ENCODE measurements at places on chromosomes 12 and 14.
A peak's percentile ranks its signal among the peaks of the same experiment; 100 is the strongest.

DNA sequence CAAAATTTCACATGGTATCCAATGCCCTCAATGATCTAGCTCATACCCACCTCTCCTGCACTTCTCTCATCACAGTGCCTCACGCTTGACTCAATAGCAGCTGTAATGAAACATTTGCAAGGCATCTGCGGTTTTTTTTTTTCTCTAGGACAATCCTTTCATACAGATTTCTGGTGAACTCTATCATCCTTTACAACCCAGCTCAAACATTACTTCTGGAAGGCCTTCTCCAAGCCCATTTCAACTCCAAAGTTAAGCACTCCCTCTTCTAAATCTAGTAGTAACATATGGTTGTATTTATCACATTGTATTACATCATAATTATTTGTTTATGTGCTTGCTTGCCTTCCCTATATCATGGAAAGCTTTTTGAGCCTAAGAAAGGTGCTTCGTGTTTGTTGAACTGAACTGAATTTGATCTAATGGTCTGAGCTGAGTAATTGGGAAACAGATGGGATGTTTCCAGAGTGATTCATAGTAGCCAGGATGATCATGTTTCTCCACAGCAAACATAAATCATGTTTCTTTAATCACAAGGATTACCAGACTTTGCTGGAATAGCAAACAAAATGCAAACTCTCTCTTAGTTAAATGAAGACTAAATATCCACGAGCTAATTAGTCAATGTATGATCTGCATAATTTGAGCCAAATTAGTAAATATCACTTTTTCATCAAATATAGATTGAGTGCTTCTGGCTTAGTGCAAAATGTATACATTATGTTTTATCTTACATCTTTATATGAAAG is 14.3 kb downstream of the CFL2 start:
- DNase-seq, result peak; percentile 82

- no peak for DNase-seq
These were observed 213.2 kb downstream of the C12orf50 start for GRCh38 chr12:87815771-87816585.

- no peak for DNase-seq
These were observed 160.2 kb upstream of the LMNTD1 start for GRCh38 chr12:25713264-25713663.

DNA sequence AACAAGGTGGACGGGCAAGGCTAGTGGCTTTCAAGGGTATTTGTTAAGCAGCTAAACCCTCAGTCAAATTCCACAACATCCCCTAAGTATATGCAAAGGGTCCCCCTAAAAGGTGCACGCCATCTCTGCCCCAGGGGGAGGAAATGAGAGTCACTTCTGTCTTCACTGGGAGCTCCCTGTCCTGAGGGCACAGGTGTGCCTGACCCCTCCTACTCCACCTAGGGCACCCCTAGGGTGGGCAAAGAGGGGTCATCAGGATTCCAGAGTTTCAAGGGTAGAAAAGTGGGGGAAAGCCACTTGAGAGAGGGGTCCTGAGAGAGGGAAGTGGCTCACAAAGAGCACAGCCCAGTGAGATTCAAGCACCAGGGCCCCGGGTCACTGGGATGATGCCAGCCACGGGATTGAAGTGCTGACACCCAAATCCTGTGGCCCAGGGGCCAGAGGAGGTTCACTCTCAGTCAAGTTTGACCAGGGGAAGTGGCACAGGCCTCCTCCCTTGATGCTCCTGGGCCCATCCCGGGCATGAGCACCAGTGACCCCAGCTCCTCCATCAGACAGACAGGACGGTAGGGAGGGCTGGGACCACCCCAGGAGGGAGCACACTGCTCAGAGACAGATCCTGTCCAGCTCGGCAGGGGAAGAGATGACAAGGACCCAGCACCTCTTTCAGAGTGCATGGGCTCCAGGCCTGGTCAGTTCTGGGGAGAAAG is 82.3 kb upstream of the BCL11B start:
- no peak for DNase-seq

- no peak for DNase-seq
These were observed 123.2 kb downstream of the FGD4 start for GRCh38 chr12:32522331-32523221.

DNA sequence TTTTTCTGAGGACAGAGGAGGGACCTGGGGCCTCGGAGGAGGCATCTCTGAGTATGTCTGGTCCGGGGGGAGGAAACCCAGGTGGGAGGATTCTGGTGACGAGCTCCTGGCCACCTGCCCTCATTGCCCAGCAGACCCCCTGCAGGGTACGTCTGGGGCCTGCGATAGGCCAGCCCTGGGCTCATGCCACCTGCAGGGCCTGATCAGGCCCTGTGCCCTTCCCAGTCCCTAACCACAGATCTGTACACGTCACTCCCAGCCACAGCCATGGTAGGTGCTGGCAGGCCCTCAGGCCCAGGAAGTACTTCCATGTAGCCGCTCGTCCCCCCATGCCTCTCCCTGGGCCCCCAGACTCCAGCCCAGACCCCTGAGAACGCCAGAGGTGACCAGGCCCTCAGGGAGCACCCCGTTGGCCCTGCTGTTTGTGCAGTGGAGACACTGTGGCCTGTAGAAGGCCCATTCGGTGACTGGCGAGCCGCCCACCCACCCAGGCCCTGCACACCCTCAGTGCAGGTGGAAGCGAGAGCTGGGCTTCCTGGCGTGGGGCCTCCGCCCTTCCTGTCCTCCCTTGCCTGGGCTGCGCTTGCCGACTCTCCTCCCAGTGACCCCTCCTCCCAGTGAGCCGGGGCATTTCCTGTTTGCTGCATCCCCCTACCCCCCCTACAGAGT is 5.7 kb downstream of the INF2 start:
- no peak for DNase-seq

- peak; percentile 5 for DNase-seq
These were observed 101.9 kb downstream of the SETD3 start for GRCh38 chr14:99378782-99379214.

DNA sequence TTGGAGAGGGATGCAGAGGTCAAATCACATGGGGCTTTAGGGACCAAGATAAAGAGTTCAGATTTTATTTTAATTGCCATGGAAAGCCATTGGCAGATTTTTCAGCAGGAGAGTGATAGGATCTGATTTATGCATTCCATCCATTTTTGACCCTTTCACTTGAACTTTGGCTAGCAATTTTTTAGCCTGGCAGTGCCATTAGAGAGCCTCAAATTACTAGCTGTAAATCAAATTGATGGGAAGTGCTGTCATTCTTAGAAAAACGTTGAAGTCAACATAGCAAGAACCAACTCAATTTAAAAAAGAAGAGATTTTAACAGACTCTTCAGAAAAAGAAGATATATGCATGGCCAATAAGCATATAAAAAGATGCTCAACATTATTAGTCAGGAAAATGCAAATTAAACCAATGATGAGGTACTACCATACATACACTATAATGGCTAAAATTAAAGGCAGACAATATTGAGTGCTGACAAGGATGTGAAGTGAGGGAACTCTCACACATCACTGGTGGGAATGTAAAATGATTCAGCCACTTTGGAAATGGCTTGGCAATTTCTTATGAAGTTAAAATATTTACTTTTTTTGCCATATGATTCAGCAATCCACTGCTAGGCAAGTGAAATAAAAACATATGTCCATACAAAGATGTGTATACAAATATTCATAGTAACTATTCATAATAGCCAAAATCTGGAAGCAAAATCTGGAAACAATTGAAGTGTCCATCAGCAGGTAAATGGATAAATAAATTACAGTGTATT is 89.7 kb downstream of the PTCSC3 start:
- DNase-seq, result no peak

DNA sequence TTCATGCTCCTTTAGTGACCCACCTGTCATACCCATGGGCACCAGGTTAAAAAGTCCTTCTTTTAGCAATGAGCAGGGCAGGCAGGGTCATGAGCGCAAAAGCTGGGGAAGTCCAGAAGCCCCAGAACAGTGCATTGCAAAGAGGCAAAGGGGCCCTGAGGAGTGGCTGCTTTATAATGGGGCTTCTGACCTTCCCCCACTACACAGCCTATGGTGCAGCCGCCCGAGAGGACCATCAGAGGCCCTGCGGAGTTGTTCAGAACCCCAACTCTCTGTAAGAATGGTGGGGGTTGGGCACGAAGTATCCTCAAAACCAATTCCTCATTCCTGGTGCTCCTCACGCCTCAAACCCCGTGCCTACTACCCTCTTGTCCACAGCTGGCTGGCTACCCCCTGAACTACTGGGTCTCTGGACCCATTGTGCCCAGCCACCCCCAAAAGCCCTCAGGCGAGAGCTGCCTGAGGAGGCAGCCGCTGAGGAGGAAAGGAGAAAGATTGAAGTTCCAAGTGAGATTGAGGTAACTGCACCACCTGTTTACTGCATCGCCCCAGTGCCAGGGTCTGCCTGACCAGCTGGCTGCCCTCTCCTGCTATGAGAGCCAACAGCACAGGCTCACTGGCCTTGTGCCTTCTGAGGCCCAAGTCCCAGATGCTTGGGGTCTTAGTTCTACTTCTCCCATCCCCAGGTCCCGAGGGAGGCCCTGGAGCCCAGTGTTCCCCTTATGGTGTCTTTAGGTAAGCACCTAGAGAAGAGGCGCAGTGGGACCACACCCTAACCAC is 6.7 kb downstream of the REC8 start:
- DNase-seq, result no peak

DNA sequence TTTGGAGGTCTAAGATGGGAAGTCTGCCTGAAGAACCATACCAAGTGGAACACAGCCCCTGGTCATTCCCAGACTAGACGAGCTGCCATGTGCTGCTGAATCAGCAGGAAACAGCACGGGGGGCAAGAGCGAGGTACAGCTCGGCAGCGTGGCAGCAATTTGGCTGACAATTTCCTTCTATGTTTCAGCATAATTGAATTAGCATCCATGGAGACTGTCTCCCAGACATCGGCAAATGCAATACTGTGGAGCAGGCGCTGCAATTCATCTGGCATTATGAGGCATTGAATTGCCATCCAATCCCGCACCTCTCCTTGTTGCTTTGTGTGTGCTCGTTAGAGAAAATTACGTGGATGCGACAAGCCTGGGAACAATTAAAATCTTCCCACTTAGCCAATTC is 46.0 kb upstream of the CCDC60 start:
- DNase-seq, result no peak

- no peak for DNase-seq
These were observed 75.8 kb downstream of the WIF1 start for GRCh38 chr12:65045269-65045668.

GRCh38 chr12:128204711-128205110 is 62.3 kb upstream of the TMEM132C start:
- no peak for DNase-seq

DNA sequence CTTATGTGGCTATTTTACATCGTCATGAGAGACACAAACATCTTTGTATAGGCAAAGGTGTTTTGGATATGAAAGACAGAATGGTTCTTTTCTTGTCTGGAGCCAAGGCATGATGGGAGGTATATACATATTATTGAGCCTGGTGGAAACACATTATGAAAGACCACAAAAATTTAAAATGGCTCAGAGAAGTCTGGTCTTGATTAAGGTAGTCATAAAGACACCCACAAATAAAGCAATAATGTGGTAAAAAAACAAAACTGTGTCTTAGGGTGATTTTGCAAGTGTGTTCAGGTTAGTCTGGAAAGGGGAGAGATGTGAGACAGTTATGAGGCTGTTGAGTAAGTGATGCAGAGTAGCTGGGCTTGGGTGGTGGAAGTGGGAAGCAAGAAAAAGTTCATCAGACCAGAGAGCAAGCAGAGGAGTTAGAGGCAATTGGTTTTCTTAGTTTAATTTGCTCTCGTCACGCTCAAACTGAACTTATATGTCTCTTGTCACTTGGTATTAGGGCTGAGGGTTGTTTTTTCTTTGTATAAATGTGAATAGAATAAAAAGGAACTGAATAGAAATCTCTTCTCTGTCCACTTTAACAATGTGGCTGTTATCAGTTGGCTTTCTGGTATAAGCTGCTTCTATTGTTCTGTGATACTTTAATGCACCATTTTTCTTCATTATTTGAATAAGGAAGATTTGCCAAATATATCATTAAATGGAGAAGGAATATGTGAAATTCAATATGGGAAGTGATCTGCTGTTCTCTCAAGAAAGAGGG is 115.0 kb downstream of the AKAP6 start:
- no peak for DNase-seq

- no peak for DNase-seq
These were observed 17.0 kb downstream of the TMCC3 start for GRCh38 chr12:94633401-94633800.

DNA sequence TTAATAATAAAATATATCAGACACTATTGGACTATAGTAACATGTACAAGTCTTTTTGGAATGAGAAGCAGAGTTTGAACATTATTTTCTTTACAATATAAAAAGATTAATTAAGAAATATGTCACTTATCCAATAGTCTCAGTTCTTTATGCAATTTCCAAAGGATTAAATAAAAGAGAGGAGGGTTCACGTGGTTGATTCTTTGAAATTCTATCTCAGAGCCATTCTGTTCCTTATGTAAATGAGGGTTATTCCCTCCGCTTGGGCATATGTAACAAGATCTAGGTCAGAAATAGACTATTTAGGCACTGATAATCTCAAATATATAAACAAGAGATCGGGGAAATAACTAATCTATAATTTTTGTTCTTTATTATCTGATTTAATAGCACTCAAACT is 2.1 kb upstream of the TUBA1A start:
- DNase-seq, result no peak

DNA sequence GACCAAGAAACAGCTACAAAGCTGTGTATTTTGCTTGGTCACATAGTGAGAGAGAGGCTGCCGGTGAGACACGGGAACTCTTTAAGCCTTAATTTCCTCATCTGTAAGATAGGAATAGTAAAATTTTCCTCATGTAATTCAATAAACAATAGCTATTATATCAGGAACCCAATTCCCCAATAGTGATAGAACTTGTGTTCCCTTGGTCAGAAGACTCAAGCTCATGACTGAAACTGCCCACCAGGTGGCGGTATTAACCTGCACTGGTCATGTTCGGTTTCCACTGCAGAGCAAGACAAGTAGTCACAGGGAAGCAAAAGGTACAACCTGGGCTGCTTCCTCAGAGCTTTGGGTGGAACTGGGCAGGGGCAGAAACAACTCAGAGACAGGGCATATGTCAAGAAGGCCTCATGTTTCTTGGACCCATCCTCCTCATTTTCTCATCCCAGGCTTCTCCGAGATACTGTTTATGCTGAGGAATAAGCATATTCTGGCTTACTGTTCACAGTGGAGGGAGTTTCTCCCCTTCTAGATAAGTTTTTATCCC is 4.2 kb upstream of the AJUBA start:
- DNase-seq, result no peak

- no peak for DNase-seq
These were observed 540.0 kb downstream of the RERGL start for GRCh38 chr12:17550011-17550410.

GRCh38 chr14:57816568-57817284 is 49.2 kb downstream of the SLC35F4 start:
- no peak for DNase-seq

- no peak for DNase-seq
These were observed 25.4 kb downstream of the SLC35E3 start for GRCh38 chr12:68771223-68771925.

GRCh38 chr12:82688035-82688501 is 1.4 kb downstream of the TMTC2 start:
- DNase-seq, result no peak

GRCh38 chr12:62910549-62911169 is 24.3 kb downstream of the PPM1H start:
- DNase-seq, result no peak

- DNase-seq, result no peak
These were observed 10.9 kb upstream of the TAC3 start for GRCh38 chr12:57027011-57027804.
